ENCODE measurements at places on chromosomes 13 and 19. TPM values are rescaled to one million over a fixed set of nuclear protein-coding genes. Genes with fewer than 3 reads are reported as not detected.

The C13orf46 gene
- 2.1 TPM for total RNA-seq

The RFXAP gene
- 6.8 TPM for total RNA-seq

The DCAF15 gene
- total RNA-seq: 21.8 TPM

DNA sequence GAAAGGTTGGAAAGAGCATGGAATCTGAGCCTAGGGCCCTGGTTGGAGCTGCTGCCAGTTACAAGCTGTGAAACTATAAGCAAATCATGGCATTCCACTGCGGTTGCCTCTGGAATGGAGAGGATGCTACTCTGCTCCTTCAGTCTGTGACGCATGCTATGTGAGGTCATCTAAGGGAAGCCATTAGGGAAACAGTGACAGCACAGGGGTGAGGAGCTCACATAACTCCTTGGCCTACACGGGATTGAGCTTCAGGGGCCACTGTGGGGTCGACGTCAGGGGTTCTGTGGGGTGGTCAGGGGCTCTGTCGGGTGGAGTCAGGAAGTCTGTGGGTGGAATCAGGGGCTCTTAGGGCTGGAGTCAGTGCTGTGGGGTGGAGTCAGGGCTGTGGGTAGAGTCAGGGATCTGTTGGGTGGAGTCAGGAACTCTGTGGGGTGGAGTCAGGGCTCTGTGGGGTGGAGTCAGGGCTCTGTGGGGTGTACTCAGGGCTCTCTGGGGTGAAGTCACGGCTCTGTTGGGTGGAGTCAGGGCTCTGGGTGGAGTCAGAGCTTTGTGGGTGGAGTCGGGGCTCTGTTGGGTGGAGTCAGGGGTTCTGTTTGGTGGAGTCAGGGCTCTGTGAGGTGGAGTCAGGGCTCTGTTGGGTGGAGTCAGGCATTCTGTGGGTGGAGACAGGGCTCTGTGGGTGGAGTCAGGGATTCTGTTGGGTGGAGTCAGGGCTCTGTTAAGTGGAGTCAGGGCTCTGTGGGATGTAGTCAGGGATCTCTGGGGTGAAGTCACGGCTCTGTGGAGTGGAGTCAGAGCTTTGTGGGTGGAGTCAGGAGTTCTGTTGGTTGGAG lies 35.8 kb upstream of the MEDAG start:
- peak; percentile 92 for DNase-seq

DNA sequence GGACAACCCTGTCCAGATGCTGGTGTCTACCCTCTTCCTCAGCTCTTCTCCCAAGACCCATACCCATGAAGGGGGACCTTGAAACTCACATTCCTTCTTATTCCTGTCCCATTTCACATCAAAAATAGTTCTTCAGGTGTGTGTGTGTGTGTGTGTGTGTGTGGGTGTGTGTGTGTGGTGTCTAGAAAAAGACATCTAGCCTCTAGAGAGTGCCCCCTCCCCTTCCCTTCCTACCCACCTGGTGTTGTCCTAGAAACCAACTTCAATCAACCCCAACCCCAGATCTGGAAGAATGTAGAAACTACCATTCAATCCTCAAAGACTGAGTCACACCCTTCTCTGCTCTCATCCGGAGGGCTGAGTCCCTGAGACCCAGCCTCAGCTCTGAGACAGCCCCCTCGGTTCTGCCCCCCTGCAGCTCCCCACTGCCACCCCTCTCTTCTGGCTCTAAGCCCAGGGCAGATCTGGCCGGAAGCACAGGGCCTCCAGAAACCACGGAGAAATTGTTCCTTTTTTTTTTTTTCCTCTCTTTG lies 3.5 kb downstream of the KCNN4 start:
- no peak for DNase-seq

GRCh38 chr13:90868321-90868920 lies 479.1 kb upstream of the MIR17HG start:
- DNase-seq: no peak

- DNase-seq: peak; percentile 57
These were observed 723.7 kb upstream of the SLITRK1 start for GRCh38 chr13:84605927-84606326.

GRCh38 chr19:14433554-14434501 lies 722 bp downstream of the PKN1 start:
- no peak for DNase-seq

- DNase-seq: no peak
These were observed 80.3 kb upstream of the ARHGEF7 start for GRCh38 chr13:111034811-111035210.

DNA sequence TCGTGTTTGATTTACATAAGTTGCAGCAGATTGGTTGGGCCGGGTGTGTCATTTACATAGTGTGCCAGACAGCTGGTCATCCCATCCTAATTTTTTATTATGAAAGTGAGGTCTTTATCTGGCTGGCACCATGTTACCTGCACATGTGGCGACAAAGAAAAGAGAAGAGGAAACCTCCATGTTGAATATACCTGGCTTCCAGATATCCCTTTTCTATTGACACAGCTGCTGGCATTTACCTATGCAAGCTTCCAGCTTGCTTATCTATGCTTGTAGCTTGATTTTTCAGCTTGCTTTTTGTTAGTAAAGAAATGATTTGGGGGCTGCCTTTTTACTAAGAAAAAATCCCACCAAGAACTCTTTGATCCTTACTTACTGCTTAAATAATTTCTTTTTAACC lies 681.3 kb upstream of the SLITRK1 start:
- no peak for DNase-seq

DNA sequence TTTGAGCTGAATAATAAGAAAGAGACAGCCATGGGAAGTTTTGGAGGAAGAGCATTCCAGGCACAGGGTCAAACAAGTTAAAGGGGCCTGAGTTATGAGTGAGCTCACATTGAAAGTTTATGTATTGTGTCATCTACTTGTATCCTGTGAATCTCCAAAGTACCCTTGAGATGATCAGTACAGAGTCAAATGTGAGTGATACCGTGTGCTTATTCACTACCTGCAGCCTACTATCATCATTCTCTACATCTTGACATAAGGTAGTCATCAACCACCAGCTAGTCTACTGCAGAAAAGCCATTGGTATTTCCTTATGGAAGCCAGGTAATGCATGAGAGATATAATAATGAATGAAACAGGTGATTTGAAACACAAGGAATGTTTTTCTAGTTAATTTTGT lies 3.0 kb upstream of the KCTD12 start:
- DNase-seq: no peak

GRCh38 chr13:73339086-73339485 lies 280.3 kb downstream of the KLF5 start:
- no peak for DNase-seq

DNA sequence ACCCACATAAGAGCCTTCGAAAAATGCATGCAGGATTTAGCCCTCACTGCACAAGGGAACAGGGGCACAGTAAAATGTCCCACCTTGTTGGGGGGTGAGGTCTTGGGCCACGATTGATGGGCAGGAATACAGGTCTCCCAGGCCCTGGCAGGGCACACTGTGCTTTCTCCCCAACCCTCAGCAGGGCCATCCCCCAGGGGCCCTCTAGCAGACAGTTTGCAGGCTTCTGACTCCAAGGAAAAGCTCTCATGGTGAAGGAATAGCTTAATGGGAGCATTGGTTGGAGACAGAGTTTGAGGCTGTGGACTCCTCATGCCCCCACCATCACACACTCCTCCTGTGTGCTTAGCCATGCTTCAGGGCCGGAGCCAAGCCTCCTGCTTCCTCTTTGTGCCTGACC lies 484.6 kb downstream of the ZNF536 start:
- DNase-seq: no peak

- DNase-seq: no peak
These were observed 80.3 kb downstream of the GJA3 start for GRCh38 chr13:20080377-20081164.

DNA sequence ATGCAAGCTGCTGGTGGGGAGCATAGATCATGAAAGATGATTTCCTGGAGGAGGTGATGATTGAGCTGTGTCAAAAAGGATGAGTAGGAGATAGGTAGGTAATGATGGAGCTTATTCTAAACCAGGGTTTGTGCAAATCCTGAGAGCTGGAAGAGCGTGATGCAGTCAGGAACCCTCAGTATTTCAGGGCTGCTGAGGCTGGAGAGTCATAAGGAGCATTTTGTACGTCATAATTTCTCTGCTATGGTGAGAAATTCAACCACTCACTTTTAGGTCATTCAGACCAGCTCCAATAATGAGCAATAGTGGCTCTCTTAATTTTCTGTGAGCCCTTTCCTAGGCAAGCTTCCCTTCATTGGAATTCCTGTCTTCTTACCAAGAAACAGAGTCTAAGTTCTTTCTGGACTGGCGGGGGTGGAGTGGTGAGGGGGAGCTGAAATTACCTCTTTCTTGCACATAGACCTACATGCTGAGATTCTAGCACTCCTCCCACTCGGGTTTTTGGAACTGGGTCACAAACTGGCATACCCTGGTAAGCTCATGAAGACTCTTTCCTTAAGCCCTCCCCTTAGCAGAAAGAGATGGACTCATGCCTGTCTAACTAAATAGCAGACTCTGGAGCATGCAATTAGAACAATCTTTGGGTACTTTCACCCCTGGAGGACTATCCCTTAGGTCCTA lies 62.2 kb upstream of the MYCBP2 start:
- no peak for DNase-seq

DNA sequence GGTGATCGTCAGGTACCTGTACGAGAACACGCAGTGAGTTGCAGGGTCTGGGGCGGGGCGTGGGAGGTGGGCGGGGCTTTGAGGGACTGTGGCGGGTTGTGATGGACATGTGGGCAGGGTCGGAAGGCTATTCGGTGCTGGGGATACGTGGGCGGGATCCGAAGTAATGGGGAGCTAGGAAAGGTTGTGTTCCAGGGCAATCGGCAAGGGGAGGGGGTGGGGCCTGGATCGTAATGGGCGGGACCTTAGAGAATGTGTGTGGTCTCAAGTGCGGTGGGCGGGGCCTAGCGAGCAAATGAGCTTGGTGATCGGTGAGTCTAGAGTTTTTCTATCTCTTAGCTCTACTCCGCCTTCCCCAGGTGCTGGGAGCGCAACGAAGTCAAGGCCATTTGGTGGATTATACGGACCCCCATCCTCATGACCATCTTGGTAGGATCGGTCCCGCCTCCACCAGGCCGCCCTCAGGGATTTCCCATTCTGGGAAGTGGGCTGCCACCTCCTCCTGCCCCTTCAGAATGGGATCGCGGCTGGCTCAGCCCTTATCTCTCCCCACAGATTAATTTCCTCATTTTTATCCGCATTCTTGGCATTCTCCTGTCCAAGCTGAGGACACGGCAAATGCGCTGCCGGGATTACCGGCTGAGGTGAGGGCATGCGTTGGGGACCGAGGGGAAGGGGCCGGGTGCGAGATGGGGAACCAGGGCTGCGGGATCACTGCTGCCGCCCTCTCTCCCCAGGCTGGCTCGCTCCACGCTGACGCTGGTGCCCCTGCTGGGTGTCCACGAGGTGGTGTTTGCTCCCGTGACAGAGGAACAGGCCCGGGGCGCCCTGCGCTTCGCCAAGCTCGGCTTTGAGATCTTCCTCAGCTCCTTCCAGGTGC lies 9.6 kb downstream of the GIPR start:
- DNase-seq: peak; percentile 83

DNA sequence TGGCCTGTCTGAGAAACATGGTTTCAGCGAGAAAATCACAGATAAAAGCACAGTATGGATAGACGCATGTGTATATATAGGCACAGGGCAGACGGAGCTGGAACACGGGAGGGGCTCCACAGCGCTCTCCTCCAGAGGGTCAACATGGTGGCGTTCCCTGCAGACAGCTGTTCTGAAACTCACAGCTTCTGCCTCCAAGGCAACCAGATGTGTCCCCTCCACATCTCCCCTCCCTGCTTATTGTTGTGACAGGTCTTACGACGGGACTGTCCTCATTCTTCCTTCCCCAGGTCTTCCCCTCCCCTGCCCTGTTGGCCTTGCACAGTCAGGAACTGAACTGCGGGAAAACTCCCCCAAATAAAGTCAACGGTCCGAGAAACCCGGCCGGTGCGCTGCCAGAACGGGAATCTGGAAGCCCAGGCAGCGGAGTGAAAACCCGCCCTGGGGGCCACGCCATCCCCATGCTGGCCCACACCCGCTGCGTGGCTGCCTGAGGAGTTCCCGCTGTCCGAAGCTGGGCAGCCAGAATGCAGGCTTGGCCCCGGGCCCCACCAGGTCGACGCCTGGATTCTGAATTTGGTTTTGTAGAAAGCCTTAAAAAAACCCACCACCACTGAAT lies 2.6 kb upstream of the TIMM13 start:
- no peak for DNase-seq

- DNase-seq: no peak
These were observed 984.7 kb upstream of the PCDH9 start for GRCh38 chr13:68214691-68215415.

- DNase-seq: peak; percentile 78
These were observed 736 bp downstream of the SMAD9 start for GRCh38 chr13:36919171-36919832.

- DNase-seq: peak; percentile 58
These were observed 17.6 kb downstream of the RANBP3 start for GRCh38 chr19:5960005-5961001.
